ENCODE measurements at places on chromosomes 1 and 21.

- no peak for DNase-seq
Measured at GRCh38 chr1:236465231-236465958, 58.4 kb upstream of the LGALS8 start.

GRCh38 chr1:241020851-241021697 is 335.9 kb downstream of the RGS7 start:
- DNase-seq = no peak

DNA sequence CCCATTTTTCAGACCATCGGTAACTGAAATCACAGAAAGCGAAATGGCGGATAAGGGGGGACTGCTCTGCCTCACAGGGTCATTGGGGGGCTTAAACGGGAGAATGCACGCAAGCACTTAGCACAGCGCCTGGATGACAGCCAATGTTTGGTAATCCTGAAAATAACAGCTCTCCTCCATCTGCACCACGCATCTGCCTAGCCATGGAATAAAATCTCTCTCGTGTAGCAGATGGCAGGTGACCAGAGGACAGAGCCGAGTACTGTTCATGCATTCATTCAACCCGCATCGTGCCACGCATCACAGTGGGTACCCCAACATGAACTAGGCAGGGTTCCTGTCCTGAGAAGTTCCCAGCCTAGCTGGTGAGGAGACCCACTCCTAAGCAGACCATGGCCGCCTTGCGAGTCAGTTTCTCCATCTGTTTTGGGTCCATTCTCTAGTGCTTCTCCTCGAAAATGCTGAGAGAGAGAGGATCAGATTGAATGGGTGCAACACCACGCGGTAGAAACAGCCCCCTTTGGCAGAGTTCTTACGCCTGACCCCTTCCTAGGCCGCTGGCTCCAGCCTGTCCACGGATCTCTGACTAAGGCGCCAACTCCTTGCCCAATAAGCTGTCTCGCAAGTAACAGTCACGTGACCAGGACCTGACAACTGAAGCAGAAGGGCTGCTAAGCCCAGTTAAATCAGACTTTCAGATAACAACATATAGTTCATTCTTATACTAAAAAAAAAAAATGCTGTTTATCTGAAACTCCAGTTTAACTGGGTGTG is 7.3 kb downstream of the SLC1A7 start:
- DNase-seq = no peak

GRCh38 chr1:13674377-13674776 is 25.6 kb upstream of the PRDM2 start:
- no peak for DNase-seq

All from SW 1271 (cell line).